Tibial nerve (tissue), 4 donors: ENCODE measurements at places on chromosomes 5 and 9. TPM values are rescaled to one million over a fixed set of nuclear protein-coding genes. Genes with fewer than 3 reads are reported as not detected.

Gene SEMA4D
- total RNA-seq, result 13.4 TPM

Gene CARD6
- total RNA-seq, result 16.1 TPM

Gene SLC6A18
- total RNA-seq, result not detected

Gene PDE6A
- total RNA-seq, result not detected

Gene SMIM33
- not detected for total RNA-seq

Gene MSMP
- total RNA-seq, result not detected

Gene IGFBPL1
- not detected for total RNA-seq

Gene SUSD3
- 3.0 TPM for total RNA-seq

Gene PTGES
- 14.7 TPM for total RNA-seq

Gene CMYA5
- total RNA-seq, result 5.2 TPM

Gene RGS14
- 29.6 TPM for total RNA-seq

DNA sequence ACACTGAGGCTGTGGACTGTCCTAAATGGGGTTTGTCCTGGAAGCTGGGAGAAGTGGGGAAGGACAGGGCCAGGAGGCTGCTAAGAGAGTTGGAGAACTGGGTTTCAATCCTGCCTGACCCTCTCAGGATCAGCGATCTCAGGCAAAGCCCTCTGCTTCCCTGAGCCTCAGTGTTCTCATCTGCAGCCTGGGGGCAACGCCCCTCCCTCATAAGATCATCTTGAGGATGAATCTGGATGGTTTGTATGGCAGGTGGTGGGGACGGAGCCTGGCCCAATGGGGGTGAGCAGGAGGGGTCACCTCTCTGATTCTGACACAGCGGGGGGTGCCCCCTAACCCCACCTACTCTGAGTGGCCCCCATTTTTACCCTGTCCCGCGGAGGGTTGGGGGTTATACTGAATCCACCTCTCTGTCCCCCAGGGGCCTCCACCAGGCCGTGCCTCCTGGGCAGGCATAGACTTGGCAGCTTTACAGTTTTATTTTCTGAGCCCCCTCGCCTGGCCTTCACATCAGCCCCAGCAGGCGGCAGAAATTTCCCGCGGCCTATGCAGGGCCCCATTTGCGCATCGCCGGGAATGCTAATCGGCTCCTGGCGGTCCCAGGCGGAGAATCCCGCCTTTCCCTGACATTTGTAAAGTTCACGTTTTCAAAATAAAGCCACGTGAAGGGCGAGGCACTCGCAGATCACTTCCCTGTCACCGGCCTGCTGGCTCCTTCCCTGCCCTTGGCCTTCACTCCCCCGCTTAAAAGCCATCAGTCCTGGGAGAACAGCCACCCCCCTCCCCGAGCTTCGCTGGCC is 17.8 kb upstream of the LAMC3 start:
- peaks cover 87% of the 10 kb centered on the region for H3K27me3 ChIP-seq
- no peak for DNase-seq
- no peak overlapping the region for H3K27ac ChIP-seq
- H3K4me3 ChIP-seq, result no peak overlapping the region
- peaks cover 5% of the 10 kb centered on the region for H3K4me1 ChIP-seq

GRCh38 chr9:5982317-5982716 is 33.1 kb downstream of the RANBP6 start:
- DNase-seq, result no peak
- no peaks in the 10 kb centered on the region for H3K27me3 ChIP-seq
- no peak overlapping the region for H3K27ac ChIP-seq

- no peak overlapping the region for H3K27ac ChIP-seq
- H3K27me3 ChIP-seq, result no peaks in the 10 kb centered on the region
- H3K4me1 ChIP-seq, result no peaks in the 10 kb centered on the region
- DNase-seq, result no peak
- no peaks in the 10 kb centered on the region for H3K36me3 ChIP-seq
These were observed 18.7 kb upstream of the GRPEL2 start for GRCh38 chr5:149326611-149327010.

DNA sequence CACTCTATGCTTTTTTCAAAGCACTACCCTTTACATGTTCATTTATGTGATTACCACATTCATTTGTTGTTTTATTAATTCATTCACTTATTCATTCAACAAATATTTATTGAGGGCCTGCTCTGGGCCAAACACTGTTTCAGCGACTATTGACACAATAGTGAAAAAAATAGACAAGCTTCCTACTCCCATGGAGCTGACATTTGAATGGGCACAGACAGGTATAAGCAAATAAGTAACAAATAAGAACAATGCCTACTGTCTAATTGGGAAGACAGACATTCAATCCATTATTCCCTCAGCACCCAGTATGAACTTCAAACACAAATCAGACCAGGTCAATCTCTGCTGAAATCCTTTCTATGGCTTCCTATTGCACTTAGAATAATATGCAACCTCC is 156.9 kb upstream of the NR3C1 start:
- H3K4me1 ChIP-seq, result no peaks in the 10 kb centered on the region
- no peaks in the 10 kb centered on the region for H3K36me3 ChIP-seq
- H3K4me3 ChIP-seq, result no peak overlapping the region
- no peak overlapping the region for H3K27ac ChIP-seq
- DNase-seq, result no peak
- no peaks in the 10 kb centered on the region for H3K27me3 ChIP-seq

- H3K4me1 ChIP-seq, result peaks cover 79% of the 10 kb centered on the region
- H3K4me3 ChIP-seq, result no peak overlapping the region
- DNase-seq, result peak; percentile 46
- H3K36me3 ChIP-seq, result no peaks in the 10 kb centered on the region
- no peaks in the 10 kb centered on the region for H3K27me3 ChIP-seq
These were observed 140.9 kb downstream of the AOPEP start for GRCh38 chr9:94867281-94867841.

- peaks cover 77% of the 10 kb centered on the region for H3K27me3 ChIP-seq
- H3K36me3 ChIP-seq, result no peaks in the 10 kb centered on the region
- DNase-seq, result no peak
- H3K4me1 ChIP-seq, result peaks cover 27% of the 10 kb centered on the region
These were observed 1.6 kb upstream of the PRDM6 start for GRCh38 chr5:123087173-123088030.

DNA sequence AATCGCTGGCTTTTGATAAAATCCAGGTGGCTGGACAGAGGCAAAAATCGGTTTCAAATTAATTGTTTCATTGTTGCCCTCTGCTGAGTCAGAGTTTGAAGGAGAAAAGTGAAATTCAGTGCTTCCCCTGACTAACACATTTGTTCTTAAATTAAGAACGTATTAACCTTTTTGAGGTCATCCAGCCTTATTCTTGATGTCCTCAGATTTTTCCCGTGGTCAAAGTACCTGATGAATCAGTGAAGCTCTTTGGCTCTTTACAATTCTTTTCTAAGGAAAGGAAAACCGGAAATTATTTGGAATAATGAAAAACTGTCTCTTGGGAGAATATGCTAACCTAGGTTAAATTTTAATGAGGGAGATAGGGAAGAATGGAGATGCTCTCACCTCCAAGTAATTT is 21.6 kb downstream of the OSMR start:
- no peak for DNase-seq
- H3K36me3 ChIP-seq, result no peaks in the 10 kb centered on the region
- no peaks in the 10 kb centered on the region for H3K27me3 ChIP-seq
- peaks cover 9% of the 10 kb centered on the region for H3K4me1 ChIP-seq

DNA sequence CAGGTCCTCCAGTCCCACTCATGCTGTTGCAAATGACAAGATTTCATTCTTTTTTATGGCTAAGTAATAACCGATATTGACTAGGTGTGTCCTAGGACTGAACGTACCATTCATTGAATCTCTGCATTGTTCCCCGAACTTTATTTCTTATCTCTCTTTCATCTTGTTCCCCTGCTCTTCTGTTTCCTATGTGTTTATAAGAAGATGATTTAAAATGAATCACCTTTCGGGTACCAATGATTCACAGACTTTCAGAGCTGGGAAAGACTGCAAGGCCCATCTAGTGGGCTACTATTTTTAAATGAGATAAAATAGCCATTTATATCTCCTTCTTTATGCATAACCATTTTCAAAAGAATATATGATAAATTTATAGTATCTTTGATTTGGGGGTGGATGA is 133.0 kb downstream of the CDH18 start:
- DNase-seq, result no peak
- H3K4me1 ChIP-seq, result no peaks in the 10 kb centered on the region
- H3K27ac ChIP-seq, result no peak overlapping the region
- no peaks in the 10 kb centered on the region for H3K27me3 ChIP-seq

DNA sequence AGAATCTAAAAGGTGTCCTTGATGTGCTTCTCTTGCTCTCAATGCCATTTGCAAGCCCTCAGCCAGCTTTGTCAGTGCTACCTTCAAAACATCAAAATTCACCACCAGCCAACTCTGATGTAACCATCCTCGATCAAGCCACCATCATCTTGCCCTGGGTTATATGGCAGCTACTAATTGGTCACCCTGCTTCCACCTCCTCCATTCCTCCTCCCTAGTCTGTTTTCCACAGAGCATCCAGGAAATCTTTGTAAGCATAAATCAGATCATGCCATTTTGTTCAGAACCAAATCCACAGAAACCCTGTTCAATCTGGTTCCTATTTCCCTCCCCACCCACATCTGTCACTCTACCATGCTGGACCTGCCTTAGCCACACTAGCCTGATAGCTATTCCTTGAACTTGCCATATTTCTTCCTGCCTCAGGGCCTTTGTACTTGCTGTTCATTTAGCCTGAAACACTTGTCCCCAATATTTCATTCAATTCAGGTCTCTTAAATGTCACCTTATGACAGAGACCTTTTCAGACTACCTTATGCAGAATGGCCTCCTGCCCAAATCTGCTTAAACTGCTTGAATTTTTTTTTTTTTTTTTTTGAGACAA is 1.9 kb upstream of the B4GALT1 start:
- H3K36me3 ChIP-seq, result no peaks in the 10 kb centered on the region
- no peak overlapping the region for H3K4me3 ChIP-seq
- no peaks in the 10 kb centered on the region for H3K27me3 ChIP-seq
- H3K27ac ChIP-seq, result no peak overlapping the region
- peaks cover 21% of the 10 kb centered on the region for H3K4me1 ChIP-seq

- H3K36me3 ChIP-seq, result no peaks in the 10 kb centered on the region
- no peak overlapping the region for H3K27ac ChIP-seq
- no peaks in the 10 kb centered on the region for H3K4me1 ChIP-seq
- H3K27me3 ChIP-seq, result no peaks in the 10 kb centered on the region
- no peak for DNase-seq
These were observed 43.1 kb upstream of the NAA35 start for GRCh38 chr9:85897848-85898247.

DNA sequence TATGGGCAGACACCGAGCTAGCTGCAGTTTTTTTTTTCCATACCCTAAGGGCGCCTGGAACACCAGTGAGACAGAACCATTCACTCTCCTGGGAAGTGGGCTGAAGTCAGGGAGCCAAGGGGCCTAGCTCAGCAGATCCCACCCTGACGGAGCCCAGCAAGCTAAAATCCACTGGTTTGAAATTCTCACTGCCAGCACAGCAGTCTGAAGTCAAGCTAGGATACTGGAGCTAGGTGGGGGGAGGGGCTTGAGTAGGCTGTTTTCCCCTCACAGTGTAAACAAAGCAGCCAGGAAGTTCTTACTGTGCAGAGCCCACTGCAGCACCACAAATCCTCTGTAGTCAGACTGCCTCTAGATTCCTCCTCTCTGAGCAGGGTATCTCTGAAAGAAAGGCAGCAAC is 151.7 kb upstream of the HCN1 start:
- no peaks in the 10 kb centered on the region for H3K36me3 ChIP-seq
- H3K27me3 ChIP-seq, result no peaks in the 10 kb centered on the region
- H3K27ac ChIP-seq, result no peak overlapping the region
- H3K4me3 ChIP-seq, result no peak overlapping the region
- no peak for DNase-seq

DNA sequence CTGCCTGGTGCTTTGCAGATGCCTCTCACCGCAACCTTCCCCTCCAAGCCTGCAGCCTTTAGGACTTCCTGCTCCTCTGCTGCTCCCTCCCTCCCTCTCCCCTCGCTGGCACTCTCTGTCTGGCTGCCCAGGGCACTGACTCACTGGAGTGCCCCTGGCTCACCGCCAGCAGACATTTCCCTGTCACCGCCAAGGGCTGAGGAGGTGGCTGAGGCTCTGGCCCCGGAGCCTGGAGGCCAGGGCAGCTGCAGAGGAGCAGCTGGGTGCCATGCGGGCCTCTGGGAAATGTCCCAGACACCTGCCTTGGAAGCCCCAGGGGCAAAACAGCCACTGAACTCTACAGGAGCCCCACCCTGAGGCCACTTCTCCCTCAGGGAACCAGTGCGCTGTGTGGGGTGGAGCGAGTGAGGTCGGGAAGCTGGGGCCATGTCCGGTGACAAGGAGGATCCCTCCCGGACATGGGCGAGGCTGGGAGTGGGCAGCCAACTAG is 53.4 kb downstream of the TENT4A start:
- H3K4me1 ChIP-seq, result no peaks in the 10 kb centered on the region
- H3K27me3 ChIP-seq, result no peaks in the 10 kb centered on the region
- no peaks in the 10 kb centered on the region for H3K36me3 ChIP-seq
- H3K4me3 ChIP-seq, result no peak overlapping the region

DNA sequence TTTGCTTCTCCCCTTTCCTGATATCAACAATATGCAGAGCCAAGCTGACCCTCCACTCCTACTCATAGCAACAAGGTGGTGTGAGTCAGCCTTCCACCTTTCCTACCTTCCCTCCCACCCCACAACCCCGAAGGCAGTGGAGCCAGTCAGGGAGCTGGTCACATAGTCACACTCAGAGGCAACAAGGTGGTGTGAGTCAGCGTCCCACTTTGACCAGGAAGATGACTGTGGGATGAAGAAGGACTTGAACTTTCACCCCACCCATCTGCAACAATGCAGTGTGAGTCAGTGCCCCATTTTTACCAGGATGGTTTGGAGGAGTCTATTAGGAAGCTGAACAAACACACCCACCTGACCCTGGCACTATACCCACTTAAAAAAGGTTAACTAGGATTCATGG is 30.1 kb upstream of the ZNF782 start:
- peaks cover 15% of the 10 kb centered on the region for H3K36me3 ChIP-seq
- no peak overlapping the region for H3K4me3 ChIP-seq
- no peak for DNase-seq
- H3K4me1 ChIP-seq, result no peaks in the 10 kb centered on the region
- H3K27me3 ChIP-seq, result no peaks in the 10 kb centered on the region

- H3K36me3 ChIP-seq, result no peaks in the 10 kb centered on the region
- no peak overlapping the region for H3K4me3 ChIP-seq
- H3K4me1 ChIP-seq, result no peaks in the 10 kb centered on the region
- no peaks in the 10 kb centered on the region for H3K27me3 ChIP-seq
- no peak overlapping the region for H3K27ac ChIP-seq
- no peak for DNase-seq
These were observed 9.6 kb upstream of the PLPP1 start for GRCh38 chr5:55544341-55544740.

DNA sequence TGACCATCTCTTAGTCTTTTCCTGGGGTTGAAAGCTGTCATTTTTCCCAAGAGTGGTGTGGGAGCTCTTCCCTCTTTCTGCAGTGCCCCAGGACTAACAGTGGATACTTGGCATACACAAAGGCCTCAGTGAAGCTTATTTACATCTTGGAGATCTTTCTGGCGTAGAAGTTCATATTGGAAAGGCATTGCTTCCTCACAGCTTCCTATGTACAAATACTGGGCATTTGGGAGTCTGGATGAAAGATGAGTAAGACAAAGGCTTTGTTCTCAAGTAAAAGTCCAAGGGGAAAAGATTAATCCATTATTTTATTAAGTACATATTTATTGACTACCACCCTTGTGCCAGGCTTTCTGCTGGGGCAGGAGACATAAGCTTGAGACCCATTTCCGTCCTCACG is 22.0 kb downstream of the MAP3K1 start:
- DNase-seq, result no peak
- no peaks in the 10 kb centered on the region for H3K36me3 ChIP-seq
- no peak overlapping the region for H3K4me3 ChIP-seq
- peak overlapping the region; percentile 40 for H3K27ac ChIP-seq
- peaks cover 51% of the 10 kb centered on the region for H3K4me1 ChIP-seq
- no peaks in the 10 kb centered on the region for H3K27me3 ChIP-seq
